ENCODE measurements at places on chromosomes 7 and 10.

- no peak for DNase-seq
These were observed 175.7 kb upstream of the INHBA start for GRCh38 chr7:41878309-41879295.

- DNase-seq, result no peak
These were observed 639.5 kb downstream of the ANKRD7 start for GRCh38 chr7:118863966-118864365.

DNA sequence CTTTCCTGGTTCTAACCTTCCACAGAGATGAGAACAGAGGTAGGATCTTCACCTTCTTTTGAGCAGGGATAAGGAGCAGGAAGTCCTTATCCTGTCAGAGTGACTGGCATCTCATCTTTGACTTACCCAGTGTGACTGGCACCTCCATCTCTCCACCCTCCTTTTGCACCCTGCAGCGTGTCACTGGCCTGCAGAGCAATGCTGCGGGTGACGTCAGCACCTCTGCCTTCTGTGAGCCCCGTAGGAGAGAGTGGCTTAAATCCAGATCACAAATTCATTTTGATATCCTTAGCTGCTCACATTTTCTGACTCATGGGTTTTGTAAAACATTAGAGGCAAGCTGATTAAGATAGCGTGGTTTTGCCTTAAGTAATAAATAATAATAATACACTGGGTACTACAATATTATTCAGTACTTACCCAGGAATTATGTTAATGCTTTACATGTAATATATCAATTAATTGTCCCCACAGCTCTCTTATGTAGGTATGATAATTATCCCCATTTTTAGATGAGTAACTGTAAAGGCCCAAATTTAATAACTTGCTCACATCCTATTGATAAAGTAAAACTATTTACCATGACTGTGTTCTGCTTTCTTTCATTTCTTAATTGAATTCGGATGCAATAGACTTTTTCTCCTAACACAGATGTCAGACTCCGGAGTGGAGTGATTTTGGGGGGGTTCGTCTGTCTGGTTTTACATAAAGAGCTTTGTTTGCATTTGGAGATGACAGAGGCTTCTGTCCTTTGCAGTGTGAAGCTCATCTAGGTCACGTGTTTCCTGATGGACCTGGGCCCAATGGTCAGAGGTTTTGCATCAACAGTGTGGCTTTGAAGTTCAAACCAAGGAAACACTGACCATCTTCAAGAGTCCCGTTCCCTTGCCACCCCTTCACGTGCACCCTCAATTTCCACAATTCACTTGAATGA, 24.9 kb downstream of the MSRB2 start:
- DNase-seq, result no peak

DNA sequence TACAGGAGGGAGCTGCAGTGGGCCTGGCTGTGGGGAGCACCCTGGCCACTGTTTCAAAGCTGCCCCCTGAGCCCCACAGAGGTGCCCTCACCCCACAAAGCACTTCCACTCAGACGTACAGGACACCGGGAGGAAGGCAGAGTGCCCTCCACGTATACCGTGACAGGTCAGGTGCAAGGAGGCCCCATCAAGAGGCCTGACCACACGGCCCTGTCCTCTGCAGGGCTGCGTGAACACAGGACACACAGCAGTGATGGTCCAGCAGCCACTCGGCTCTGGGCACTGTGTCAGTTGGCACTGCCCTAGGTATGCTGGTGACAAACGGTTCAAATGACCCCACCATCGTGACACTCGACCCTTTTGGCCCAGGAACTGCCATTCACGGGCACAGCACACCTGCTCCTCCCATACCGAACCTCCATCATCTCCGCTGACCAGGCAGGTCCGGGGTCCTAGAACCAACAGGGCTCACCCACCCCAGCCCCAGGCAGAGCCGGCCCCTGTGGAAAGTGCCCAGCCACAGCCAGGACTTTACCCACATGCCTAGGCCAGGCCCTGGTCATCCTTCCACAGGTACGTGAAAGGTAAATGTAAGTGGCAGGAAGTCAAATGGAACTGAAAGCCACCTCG, 560.9 kb downstream of the PTPRN2 start:
- no peak for DNase-seq

DNA sequence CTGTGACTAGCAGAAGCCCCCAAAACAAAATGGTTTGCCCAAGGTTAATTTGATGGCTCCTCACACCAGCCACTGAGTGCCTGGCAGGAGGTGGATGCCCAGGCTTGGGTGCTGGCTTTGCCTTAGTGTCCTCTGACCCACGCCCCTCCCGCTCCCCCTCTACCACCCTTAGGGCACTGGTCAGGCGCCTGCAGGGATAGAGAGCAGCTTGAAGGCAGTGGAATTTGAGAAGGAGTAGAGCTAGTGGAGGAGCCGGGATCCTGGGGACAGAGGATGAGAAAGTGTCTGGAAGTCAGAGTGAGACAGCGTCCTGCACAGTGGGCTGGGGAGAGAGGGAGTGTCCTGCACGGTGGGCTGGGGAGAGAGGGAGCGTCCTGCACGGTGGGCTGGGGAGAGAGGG, 139.4 kb downstream of the DNAJB6 start:
- no peak for DNase-seq

DNA sequence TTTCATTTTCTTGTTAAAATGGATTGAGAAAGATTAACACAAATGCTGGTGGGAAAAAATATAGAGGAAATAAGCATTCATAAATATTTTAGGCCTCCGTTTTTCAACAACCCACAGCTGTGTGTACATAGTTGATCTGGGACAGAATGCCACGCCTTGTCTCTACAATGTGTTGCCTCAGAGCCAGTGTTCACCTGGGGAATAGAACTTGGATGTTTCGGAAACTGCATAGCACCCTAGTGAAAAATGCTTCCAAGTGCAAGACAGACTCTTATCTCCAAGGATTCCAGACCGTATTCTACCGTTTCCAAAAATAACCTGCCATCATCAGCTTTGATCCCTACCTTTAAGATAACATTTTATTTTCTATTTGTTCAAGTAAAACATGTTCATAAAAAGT, 260.9 kb downstream of the SDK1 start:
- no peak for DNase-seq

GRCh38 chr10:133351408-133352318, 4.5 kb downstream of the PRAP1 start:
- DNase-seq, result no peak

DNA sequence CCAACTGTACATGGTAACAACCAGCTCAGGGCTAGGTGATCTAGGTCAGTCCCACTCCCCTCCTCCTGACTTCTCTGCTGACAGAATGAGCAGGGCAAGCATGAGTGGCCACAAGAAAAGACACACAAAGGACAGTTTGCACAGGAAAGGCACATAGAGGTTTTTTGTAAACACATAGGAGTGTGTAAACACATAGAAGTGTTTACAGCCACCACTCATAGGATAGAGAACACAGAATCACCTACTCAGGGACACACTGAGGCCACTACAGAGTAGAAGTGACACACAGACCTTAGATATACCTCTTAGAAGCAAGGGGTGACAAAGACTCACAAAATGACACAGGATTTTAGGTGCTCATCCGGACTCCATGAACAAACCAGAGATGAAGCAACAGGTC, 19.0 kb downstream of the NUDCD3 start:
- no peak for DNase-seq

DNA sequence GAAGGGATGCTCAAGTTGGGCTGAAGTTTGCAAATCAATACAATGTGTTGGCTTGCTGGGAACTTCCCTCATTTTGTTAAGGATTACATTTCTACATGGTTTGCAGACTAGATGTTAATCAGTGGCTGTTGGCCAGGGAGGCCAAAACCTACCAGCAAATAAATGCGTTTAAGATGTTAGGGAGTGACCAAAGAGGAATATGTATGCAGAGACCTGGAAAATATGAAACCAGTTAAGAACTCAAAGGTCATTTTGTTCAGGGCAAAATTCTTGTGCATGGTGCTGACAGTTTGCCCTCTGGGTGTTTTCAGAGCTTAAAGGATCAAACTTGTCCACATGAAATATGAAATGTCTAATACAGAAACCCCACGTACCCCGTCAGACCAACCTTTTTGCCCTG, 30.3 kb downstream of the GATA3 start:
- no peak for DNase-seq

GRCh38 chr7:136102881-136103280, 125.7 kb upstream of the MTPN start:
- no peak for DNase-seq

DNA sequence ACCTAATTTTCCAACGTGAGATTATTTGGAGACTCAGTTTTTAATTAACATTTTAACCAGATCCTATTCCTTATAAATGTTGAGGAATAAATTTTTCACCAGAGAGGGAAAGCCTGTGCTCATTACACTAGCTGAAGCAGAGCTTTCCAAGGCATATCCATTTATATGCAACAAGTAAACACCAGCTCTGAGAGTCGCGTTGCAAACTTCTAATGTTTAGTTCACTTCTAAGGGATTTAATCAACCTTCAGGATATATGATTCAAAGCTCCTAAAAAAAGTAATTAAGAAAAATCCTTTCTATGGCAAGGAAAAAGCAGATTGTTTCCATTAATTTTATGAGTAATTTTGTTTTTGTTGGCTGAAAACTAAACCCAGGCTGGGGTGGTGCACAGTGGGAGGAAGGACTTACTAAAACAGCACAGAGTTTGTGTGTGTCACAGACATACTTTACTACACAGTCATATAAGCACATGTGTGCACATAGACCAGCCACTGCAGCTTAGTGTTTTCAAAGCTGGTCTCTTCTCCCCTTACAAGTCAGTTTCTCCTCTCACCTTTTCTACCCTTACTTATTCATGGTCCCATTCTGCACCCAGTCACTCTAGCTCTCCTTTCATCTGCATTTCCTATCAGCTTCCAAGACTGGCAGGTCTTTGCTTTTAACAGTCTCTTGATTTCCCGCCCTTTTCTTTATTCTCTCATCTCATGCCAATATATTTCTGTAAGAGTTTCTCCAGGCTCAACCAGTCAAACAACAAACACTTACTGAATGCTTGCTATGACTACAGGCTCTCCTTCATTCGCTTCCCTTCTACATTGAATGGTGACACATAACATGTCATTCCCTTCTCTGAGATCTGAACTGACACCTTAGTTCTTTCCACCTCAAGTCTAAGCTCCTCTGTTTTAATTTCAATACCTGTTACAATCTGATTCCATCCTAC, 81.1 kb upstream of the FZD1 start:
- no peak for DNase-seq

- DNase-seq, result no peak
These were observed 134.8 kb downstream of the CFAP58 start for GRCh38 chr10:104488439-104488832.

- no peak for DNase-seq
These were observed 9.1 kb upstream of the GGCT start for GRCh38 chr7:30513762-30514161.
